Activated naive CD4-positive, alpha-beta T cell treated with anti-CD3 and anti-CD28 coated beads for 36 hours (primary cell): ENCODE measurements at places on chromosomes 13 and 19. TPM values are rescaled to one million over a fixed set of nuclear protein-coding genes. Genes with fewer than 3 reads are reported as not detected.

Gene RGS9BP
- 0.10 TPM for total RNA-seq

Gene ZNF723
- total RNA-seq, result not detected

Gene DCUN1D2
- total RNA-seq, result 14.7 TPM

Gene SPACA4
- total RNA-seq, result not detected

Gene ZNF607
- 4.1 TPM for total RNA-seq

Gene PGLYRP1
- total RNA-seq, result not detected

Gene GJB6
- 0.30 TPM for total RNA-seq

Gene SOHLH2
- total RNA-seq, result not detected

Gene EPSTI1
- 17.4 TPM for total RNA-seq
